Erythroblast (primary cell): ENCODE measurements at places on chromosomes 11 and 22.

GRCh38 chr11:125451400-125452124 is 44.5 kb downstream of the FEZ1 start:
- DNase-seq: no peak

GRCh38 chr22:28148816-28149465 is 229.9 kb upstream of the PITPNB start:
- DNase-seq: no peak

GRCh38 chr22:46287873-46288751 is 8.6 kb upstream of the GTSE1 start:
- no peak for DNase-seq

DNA sequence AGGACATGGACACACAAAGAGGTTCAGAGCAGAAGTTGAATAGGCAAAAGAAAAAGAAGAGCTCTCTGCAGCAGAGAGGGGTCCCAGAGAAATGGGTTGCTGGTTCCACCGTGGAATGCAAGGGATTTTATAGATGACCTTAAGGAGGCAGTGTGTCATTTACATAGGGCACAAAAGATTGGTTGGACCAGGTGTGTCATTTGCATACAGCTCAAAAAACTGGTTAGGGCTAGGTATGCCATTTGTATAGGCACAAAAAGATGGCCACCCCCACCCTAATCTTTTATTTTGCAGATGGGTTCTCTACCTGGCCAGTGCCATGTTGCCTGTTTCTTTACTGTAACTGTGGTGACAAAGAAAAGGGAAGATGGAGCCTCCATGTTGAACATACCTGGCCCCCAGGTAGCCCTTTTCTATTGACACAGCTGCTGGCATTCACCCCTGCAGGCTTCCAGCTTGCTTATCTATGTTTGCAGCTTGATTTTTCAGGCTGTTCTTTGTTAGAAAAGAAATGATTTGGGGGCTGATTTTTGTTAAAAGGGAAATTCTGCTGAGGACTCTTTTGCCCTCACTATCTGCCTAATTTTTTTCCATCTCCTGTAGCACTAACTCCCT is 3.1 kb upstream of the CAVIN3 start:
- no peak for DNase-seq

DNA sequence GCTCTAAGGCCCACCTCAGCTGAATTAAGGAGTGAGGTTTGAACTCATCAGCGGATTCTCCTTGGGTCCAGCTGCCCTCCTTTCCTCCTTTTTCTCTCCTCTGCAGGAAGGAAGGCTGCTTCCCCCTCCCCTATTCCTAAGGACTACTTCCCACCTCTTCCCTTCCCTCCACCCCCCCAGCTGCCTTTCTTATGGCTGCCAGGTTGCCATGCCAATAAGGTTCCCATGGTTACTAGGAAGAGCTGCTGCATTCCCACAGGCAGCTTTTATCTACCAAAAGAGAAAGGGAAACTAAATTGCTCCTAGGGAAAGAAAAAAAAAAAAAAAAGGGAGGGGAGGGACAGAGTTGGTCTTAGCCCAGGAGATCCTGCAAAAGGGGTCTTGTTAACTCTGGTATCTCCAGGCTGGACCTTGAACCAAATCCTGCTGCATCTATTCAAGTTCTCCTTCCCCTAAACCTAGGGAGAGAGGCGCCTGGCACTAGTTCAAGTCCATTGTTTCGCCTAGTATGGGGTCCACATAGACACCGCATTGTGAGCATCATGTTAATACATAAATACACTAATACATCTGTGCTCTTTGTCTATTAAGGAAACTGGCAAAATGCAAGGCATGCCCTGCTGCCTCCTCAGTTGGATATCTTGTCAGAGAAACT is 21.2 kb upstream of the FEZ1 start:
- peak; percentile 55 for DNase-seq

DNA sequence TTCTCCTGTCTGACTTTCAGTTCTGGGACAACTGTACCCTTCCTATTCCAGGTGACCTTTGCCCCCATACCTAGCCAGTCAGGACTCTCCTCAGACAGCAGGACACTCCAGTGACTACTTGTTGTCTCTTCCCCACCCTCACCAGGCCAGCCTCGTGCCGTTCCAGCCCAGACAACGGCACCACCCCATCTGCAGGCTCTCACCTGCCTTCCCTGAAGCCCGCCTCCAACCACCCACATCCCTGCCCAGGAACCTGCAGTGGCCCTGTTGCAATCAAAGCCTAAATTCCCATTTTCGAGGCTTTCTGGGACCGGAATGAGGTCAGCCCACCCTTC is 3.7 kb downstream of the IL2RB start:
- no peak for DNase-seq

DNA sequence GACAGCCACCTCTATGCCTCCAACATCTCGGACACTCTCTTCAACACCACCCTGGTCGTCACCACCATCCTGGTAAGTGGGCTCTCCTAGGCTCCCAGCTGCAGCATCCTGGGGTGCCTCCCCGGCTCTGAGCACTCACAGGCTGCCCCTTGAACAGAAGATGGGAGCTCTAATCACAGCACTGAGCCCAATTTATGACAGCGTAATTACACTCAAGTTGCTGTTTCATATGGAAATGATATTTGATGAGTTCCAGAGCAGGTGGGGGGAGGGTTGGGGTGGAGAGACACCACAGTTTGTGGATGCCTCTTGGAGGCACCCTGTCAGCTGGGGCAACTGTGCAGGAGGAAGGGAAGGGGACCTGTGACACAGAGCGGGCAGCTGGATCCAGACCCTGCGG is 125.3 kb upstream of the TBCEL start:
- no peak for DNase-seq

- DNase-seq: no peak
These were observed 224.6 kb upstream of the CCDC90B start for GRCh38 chr11:83510530-83511460.

- no peak for DNase-seq
These were observed 10.5 kb downstream of the OR5D16 start for GRCh38 chr11:55849037-55849436.

DNA sequence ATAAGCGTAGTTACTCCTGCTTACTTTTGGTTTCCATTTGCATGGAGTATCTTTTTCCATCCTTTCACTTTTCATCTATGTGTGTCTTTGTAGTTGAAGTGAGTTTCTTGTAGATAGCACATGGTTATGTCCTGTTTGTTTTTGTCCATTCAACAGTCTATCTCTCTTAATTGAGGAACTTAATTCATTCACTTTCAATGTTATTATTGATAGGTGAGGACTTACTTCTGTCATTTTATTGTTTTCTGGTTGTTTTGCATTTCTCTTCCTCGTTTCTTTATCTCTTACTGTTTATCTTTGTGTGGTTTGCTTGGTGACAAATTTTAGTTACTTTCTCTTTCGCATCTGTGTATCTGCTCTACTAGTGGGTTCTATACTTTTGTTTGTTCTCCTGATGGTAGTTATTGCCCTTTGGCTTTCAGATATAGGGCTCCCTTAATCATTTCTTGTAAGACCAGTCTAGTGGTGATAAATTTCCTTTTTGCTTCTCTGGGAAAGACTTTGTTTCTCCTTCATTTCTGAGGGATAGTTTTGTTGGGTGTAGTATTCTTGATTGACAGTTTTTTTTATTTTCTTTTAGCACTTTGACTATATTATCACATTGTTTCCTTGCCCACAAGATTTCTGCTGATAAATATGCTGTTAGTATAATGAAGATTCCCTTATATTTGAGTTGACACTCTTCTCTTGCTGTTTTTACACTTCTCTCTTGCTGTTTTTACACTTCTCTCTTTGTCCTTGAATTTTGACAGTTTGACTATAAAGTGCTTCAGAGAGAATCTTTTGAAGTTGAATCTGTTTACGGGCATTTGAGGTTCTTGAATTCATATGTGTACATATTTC is 9.0 kb upstream of the RAG1 start:
- DNase-seq: no peak

- DNase-seq: no peak
These were observed 16.3 kb downstream of the GRAP2 start for GRCh38 chr22:39917197-39917643.

DNA sequence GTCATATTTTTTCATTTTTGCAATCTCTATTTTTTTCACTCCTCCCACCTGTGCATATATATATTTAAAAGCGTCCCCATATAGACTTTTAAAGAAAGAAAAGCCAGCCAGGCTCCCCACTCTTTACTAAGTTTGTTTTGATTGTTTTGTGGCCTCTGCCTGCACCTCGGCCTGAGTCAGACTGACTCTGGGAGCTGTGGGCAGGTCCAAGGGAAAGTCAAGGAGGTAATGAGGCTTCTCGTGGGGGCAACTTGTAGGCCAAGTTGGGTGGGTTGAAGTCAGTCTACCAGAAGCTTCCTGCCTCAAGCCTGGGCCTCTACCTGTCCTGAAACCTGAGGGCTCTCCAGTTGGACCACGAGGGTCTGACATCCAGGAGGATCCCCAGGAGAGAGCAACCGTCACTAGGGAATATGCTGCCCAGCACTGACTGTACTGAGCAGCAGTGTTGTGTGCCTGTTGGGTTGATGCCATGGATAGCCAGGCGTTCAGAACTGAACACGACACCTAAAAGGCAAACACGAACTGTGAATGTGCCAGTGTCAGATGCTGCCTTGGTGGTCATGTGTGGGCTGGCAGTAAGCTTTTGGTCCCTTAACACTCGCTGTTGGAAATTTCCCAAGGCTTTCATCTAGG is 58.8 kb downstream of the BMAL1 start:
- DNase-seq: no peak

DNA sequence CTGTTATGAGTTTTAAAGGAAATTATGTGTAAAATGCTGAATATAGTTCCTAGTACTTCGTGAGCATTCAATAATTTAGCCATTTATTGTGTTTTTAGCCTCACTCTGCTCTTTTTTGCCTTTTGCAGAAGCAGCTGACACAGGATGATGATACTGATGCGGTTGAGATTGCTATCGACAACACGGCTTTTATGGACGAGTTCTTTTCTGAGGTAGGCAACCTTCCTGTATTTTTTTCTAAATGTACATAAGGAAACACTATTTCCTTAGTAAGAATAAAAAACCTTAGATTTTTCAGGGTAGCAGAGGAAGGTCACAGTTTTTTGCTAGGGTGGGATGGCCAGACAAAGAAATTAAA is 17.9 kb downstream of the STX3 start:
- no peak for DNase-seq

DNA sequence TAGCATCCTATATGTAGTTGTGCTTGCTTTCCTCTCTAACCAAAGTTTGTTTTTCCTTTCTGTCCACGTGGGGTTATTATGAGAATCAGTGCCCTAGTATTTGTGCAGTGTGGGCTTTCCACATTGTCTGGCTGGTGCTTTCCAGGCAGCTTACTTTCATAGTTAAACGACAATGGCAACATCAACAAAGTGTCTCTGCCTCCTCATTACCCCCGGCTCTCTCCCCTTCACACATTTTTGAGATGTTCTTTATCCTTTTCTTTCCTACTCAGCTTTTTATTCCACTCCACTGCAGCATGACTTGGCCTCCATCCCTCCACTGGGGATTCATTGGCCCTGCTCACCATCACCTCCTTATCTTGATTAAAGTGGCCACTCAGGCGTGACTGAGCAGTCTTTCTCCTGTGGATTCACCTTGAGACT is 19.1 kb downstream of the SPECC1L start:
- DNase-seq: peak; percentile 68

DNA sequence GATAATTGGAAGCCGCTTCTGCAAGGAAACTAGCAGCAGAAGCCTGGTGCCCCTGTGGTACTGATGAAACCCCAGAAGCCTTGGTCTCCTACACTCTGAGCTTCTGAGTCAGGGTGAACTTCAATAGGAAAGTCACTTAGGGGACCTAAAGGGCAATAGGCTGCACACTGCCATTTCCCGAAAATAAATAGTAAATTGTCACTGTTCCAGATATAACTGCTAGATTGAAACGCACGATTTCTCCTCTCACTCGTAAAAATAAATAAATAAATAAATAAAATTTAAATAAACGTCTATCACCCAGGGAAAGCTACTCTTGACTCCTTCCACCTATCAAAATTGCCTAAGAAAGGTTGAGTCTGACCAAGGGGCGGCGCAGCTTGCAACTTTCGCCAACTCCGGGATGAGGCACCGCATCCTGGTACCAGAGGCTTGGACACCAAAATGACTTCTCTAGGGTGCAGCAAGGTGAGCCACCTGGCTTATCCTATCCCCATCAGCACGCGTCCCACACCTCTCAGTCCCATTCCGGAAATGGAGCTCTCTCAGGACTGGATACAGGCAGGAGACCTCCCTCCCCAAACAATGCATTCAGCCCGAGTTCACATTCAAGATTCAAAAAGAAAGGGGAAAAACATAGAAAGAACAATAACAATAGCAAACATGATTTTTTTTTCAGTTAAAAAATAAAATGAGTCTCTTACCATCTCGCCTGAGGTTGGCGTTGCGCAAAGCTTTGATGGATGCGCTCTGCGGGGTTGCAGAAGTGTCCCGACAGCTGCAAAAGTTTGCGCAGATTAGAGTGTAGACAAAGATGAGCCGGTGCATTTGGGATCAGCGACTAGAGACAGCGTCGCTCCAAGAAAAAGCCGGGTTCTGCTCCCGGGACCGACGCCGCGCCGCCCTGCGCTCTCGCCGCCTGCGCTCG is 583 bp downstream of the PDGFD start:
- peak; percentile 7 for DNase-seq

DNA sequence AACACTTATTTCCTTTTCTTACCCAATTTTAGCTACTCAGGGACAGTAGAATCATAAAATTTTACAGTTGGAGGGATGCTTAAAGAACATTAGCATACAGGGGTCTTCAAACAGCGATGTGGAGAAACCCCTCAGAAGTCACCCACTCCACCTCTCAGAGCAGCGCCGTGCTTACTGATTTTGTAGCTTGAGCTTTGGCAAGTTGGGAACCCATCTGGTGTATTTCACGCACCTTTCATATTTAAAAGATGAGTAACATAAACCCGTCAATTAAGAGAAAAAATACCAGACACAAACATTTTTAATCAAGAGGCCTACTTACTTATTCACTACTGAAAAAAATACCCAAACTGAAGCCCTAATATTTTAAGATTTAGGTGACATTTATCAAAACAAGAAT is 80.9 kb downstream of the ADAMTS15 start:
- DNase-seq: no peak

DNA sequence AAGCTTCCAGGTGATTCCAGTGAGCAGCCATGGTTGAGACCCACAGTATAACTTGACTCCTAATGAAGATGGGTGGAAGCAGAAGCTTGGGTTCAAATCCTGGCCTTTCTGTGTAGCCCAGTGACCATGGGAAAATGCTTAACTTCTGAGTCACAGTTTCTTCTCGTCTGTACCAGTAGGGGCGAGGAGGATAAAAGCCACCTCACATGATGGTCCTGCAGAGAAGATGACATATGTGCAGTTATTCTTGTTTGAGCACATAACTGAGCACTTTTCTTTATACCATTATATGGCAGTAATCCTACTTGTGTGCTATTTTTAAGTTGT is 4.9 kb downstream of the TMEM109 start:
- DNase-seq: no peak

- no peak for DNase-seq
These were observed 755 bp downstream of the NRIP3 start for GRCh38 chr11:9002920-9003572.
